ENCODE measurements at places on chromosomes 5 and 9.

GRCh38 chr5:73686912-73687311 is 60.9 kb downstream of the ARHGEF28 start:
- DNase-seq, result no peak

DNA sequence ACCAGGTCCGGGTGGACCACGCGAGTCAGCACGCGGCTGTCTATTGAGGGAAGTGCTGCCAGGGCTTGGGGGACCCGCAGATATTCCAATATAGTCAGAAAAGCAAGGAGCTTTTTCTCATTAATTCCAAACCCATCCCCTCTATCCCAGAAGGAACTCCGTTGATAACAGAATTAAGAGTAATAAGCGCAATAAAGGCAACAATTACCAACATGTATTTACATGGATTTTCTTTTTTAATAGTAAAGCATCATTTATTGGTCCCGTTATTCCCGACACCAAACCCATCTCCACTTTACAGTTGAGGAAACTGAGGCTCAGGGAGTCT is 7.7 kb downstream of the PHF19 start:
- DNase-seq, result no peak

DNA sequence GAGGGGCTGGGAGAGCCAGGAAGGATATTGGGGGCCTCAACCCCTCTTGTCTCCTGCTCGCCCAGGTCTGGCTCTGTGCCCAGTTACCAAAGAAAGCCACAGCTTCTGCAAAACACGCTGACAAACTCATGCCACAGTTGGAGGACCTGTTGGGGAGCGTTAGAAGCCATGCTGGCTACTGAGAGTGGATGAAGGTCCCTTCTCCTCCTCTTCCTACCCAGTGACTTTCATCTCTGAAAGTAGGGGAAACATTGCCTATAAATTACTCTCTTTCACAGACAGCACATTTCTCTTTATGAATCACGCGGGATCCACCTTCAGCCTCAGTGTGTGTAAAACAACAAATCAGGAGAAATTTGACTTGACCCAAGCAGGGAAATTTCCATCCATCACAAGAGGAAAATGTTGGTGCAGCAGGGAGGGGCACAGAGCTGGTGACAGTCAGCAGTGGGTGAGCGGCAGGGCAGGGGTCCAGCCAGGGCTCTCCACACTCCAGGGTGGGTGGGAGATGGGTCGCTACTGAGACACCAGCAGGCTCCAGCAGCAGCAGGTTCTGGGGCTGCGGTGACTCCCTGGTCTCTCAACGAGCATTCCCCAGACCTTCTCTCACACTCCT is 181.9 kb downstream of the FGF18 start:
- DNase-seq, result peak; percentile 5

DNA sequence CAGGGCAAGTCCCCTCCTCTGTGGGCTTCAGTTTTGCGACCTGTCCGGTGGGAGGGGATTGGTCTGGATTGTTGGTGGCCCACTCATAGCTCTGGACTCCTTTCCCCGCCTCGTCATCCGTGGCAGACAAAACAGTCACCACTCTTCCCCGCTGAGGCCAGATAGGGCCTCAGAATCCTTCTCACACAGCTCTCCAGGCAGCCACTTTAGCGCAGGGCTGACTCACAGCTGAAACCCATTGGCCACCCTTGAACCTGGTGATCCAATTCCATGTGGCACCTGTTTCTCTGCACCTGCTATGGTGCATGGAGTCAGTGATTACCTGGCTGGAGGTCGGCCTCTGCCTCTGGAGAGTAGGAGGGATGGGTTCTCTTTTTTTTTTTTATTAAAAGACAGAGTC is 15.8 kb upstream of the CACFD1 start:
- DNase-seq, result no peak

GRCh38 chr5:173620784-173621183 is 4.3 kb upstream of the BOD1 start:
- no peak for DNase-seq

- DNase-seq, result no peak
These were observed 20.4 kb downstream of the ZBTB5 start for GRCh38 chr9:37444890-37445289.

GRCh38 chr5:160547872-160548271 is 126.2 kb downstream of the PTTG1 start:
- DNase-seq, result no peak

- DNase-seq, result no peak
These were observed 533.4 kb downstream of the PDE4D start for GRCh38 chr5:59360130-59360555.

GRCh38 chr9:86946201-86947145 is 833 bp downstream of the GAS1 start:
- DNase-seq, result peak; percentile 57

DNA sequence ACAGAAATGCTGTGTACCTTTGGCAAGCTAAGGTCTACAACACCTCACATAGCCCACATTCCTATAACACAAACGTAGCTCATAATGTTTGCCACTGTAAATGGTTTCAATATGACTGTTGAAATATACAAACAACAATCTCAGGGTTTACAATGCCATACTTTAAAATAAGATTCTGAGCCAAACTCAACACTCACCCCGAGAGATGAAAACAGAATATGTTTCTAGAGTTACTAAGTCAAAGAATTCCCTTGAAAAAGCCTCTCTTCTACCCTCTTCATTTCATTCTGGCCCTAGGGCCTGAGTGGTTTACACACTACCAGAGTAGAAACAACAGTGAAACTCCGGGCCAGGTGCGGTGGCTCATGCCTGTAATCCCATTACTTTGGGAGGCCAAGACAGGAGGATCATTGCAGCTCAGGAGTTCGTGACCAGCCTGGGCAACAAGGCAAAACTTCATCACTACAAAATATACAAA is 72.6 kb downstream of the MYO10 start:
- DNase-seq, result no peak

- DNase-seq, result no peak
These were observed 71.5 kb downstream of the GADD45G start for GRCh38 chr9:89676281-89676680.

- DNase-seq, result no peak
These were observed 279.2 kb upstream of the NREP start for GRCh38 chr5:112036206-112036605.
